ENCODE measurements at places on chromosomes 1 and 21.

DNA sequence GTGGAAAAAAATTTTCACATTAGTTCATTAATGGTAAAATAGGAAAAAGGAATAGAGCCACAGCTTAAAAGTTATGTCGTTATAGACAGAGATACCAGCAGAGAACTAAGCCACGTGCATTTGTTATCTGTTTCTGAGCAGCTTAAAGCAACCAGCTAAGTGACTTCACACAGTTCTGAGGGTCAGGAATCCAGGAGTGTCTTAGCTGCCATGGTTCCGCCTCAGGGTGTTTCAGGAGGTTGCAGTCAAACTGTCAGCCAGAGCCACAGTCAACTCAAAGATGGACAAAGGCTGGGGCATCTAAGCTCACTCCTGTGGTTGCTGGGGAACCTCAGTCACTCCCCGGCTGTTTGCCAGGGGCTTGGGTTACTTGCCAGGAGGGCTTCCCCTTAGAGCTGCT is 515.8 kb downstream of the SMYD3 start:
- no peak for ATAC-seq

- no peak for ATAC-seq
Measured at GRCh38 chr1:152481869-152482664, 28.5 kb upstream of the LCE5A start.

DNA sequence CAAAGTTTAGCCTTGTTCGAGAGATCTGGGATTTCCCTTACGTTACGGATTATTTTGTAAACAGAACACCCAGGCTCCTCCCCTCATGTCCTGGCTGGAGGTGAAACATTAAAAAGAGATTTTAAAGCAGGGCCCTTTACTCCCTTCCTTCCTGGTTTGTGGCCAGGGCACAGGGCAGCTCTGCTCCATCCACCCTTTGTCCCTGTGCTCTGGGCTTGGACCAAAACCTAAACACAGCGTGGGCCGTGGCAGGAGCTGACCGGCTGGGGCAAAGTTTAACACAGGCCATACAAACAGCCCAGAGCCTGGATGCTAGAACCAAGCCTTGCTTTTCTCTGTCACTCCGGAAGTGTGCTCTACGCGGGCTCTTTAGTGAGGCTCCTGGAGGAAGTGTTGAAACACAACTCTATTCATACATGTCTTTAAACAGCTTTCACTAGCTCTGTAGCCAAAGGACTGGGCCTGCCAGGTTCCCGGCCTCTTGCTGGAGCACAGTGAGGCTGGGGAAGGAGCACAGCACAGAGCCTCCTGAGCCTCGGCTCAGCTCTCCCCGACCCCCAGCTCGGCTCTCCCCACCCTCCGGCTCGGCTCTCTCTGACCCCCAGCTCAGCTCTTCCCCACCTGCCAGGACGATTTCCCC is 84.7 kb downstream of the PDE9A start:
- no peak for ATAC-seq

GRCh38 chr21:36385233-36386030 is at the start of gene CHAF1B:
TSS of gene CHAF1B (plus strand) at chr21:36385392. CDS start at chr21:36386137, 745 bp downstream.
- peak; percentile 87 for ATAC-seq

DNA sequence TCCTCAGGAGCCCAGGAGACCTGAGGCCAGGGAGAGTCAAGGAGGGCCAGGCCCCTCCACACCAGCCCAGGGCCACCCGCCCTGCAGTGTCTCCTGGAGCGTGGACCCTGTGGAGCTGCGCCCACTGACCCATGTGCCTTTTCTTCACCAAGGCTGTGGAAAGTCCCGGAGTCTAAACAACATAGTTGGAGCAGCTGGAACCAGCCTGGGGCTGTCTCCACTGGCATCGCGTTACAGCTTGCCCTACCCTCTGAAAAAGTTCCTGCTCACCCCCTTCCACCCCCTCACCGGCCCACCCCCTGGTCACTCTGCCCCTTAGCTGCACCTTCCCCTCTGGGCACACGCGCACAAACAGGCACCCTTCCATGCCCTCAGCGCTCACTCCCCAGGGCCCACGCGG is 18.3 kb downstream of the KCNC4 start:
- no peak for ATAC-seq

DNA sequence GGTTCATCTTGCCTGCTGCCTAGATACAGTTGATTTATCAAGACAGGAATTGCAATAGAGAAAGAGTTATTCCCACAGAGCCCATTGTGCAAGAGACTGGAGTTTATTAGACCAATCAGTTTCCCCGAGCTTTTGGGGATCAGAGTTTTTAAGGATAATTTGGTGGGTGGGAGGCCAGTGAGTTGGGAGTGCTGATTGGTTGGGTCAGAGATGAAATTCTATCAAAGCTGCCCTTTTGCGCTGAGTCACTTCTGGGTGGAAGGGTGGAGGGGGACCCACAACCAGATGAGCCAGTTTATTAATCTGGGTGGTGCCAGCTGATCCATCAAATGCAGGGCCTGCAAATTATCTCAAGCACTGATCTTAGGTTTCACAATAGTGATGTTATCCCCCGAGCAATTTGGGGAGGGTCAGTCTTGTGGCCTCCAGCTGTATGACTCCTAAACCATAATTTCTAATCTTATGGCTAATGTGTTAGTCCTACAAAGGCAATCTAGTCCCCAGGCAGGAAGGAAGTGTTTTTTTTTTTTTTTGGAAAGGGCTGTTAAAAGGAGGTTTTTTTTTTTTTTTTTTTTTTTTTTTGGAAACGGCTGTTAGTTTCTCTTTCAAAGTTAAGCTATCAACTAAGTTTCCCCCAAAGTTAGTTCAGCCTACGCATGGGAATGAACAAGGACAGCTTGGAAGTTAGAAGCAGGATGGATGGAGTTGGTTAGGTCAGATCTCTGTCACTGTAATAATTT is 7.4 kb downstream of the SLC16A4 start:
- no peak for ATAC-seq

DNA sequence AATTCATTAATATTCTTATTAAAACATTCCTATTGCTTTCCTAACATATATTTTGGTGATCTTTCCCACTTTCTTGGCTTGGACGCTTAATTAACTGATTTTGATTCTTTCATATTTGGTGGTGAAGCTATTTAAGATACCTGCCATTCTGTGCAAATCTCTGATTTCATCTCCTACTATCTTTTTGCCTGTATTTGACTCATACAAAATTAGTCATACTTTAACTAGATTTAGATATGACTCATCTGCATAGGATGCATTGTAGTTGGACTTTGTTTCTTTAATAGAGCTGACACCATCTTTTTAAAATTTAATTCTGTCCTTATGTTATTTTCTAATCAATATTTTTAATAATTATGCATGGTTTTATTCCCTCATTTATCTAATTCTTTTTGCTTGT is 93.8 kb upstream of the PLPPR4 start:
- peak; percentile 89 for ATAC-seq

GRCh38 chr1:164518692-164519332 is 40.2 kb upstream of the PBX1 start:
- ATAC-seq = no peak

DNA sequence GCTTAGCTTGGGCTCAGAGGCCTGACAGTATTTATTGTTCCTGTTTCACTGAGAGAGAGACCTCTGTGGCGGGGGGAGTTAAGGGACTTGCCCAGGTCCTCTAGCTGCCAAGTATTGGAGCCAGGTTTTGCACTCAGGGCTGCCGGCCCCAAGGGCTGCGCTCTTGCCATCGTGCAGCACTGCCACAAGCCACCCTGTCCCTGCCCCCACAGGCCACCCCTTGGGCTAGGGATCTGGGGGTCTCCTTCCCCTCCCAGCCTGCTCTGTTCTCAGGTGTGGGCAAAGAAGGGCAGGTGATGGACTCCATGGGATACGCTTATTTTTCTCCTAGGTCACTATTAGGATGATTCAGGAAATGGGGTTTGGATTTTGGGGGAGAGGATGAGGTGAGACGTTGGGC is 8.7 kb downstream of the KIAA1614 start:
- no peak for ATAC-seq

- ATAC-seq = peak; percentile 66
Measured at GRCh38 chr1:158537609-158538008, 16.6 kb downstream of the OR6Y1 start.

All from SK-N-SH treated with all-trans-retinoic acid at 6 μM for 48 hours (cell line).